ENCODE measurements at places on chromosomes 5 and 9.

DNA sequence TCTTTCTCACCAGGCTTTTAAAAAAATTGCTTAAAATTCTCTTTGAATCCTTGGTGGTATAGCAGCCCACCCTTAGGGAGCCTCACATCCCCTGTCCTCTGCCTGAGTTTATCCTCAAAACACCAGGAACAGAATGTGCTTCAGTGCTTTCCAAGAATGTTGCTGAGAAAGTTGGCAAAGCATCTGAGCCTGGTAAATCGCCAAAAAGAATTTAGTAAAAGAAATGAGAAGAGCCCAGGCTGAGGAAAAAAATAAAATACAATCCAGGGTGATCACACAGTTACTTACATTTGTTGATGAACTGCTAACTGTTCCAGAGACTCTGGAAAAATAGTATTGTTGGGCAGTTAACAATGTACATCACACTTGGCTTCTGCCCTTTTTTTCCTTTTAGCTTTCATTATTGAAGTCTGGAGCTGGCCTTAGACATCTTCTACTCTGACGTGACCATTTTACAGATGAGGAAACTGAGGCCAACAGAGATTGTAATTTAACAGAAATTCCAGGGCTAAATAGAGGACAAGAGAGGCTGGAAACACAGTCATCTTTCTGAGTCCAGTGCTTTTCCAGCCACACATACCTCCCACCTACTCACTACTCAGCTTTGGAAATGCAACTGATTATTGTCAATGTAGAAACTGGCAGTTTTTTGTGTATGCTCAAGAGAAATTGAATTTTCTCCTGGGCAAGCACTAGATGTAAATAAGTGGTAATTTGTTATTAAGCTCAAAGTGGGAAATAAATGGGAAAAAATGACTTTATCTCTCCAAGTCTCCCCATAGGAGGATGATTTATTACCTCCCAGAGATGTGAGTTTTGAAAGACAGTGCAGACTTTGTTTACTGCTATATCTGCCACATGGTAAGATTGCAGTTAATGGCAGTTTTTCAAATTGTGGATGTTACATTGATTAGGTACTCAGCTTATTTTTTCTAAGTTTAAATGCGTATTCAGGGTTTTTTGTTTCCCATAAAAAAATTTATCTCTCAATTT, 86.7 kb upstream of the ALDH1A1 start:
- DNase-seq: no peak

DNA sequence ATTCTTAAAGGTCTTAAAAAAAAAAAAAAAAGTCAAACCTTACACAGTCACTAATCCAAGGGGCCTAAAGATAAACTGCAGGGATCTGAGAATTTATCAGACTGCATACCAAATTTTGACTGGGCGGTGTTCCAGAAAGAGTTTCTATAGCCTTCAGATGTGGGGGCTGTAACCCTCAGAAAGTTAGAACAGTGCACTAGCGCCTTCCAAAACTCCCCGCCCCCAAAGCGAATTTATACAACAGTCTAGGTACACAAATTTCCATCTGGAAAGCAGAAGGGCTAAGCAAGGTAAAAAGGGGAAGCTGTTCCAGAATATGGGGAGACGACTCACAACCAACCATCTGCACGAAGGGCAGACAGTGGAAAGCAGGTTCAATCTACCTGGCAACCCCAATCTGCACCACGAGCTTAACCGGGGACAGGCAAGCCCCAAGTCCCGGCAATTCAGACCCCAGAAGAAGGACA, 813 bp downstream of the ERMP1 start:
- no peak for DNase-seq

- DNase-seq: no peak
These were observed 72.3 kb downstream of the SLCO4C1 start for GRCh38 chr5:102223542-102224477.

GRCh38 chr9:71895117-71895516, 15.9 kb downstream of the ABHD17B start:
- no peak for DNase-seq

DNA sequence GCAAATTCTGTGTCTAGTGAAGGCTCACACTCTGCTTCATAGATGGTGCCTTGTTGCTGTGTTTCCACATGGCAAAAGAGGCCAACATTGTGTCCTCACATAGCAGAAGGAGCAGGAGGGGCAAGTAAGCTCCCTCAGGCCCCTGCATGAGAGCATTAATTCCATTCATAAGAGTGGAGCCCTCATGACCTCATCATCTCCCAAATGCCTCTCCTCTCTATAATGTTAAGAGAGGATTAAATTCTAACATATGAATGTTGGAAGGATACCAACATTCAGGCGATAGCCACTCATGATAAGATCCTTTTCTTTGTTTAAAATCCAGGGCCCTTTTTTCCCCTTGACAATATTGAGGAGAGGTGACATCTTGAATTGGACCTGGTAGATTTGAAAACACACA, 35.2 kb upstream of the PAM start:
- DNase-seq: no peak

Data from stimulated activated CD4-positive, alpha-beta T cell treated with anti-CD3 and anti-CD28 coated beads, Interleukin-1b, Interleukin-23, amount 100 ng/mL, for 4 hours (primary cell).